ENCODE measurements at places on chromosomes 12 and 14.

GRCh38 chr12:132454933-132455418 is 35.0 kb upstream of the FBRSL1 start:
- DNase-seq = no peak

- DNase-seq = no peak
These were observed 25.9 kb upstream of the PAPLN start for GRCh38 chr14:73211251-73212040.

DNA sequence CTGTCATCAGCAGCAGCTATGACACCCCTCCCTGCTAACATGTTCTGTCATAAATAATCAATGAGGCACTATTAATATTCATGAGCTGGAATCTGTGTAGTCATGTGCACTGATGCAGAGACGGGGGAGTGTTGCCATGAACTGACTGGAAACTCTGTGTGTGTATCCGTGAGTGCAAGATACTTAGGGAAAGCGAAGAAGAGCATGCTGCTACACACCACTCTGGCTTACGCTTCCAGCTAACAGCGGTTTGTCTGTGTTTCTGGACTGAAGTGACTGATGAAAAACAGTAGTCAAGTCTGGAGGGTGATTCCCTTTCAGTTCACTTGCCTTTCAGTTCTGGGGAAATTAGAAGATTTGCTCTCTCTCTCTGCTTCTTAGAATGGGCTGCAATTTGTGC is 249.4 kb downstream of the PDZRN4 start:
- no peak for DNase-seq

DNA sequence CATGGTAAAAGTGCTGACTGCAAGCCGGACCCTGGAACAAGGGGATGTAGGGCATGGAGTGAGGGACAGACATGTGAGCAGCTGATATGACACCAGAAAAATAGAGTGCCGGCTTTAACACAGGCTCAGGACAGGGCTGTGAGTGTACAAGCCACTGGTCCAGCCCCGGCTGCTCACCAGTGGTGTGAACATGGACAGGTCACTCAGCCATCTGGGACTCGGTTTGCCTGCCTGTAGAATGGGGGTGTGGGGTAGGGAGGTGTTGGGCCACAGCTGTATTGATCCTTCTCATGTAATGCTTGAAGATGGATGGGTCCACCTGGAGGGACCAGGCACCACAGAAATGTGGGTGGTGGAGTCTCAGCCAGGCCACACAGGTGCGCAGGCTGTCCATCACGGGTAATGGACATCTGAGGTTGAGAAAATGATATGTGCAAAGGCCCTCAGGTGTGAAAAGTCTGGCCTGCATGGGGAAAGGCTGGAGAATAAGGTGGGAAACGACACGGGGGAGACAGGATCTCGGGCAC is 10.6 kb upstream of the KRT74 start:
- DNase-seq = no peak

DNA sequence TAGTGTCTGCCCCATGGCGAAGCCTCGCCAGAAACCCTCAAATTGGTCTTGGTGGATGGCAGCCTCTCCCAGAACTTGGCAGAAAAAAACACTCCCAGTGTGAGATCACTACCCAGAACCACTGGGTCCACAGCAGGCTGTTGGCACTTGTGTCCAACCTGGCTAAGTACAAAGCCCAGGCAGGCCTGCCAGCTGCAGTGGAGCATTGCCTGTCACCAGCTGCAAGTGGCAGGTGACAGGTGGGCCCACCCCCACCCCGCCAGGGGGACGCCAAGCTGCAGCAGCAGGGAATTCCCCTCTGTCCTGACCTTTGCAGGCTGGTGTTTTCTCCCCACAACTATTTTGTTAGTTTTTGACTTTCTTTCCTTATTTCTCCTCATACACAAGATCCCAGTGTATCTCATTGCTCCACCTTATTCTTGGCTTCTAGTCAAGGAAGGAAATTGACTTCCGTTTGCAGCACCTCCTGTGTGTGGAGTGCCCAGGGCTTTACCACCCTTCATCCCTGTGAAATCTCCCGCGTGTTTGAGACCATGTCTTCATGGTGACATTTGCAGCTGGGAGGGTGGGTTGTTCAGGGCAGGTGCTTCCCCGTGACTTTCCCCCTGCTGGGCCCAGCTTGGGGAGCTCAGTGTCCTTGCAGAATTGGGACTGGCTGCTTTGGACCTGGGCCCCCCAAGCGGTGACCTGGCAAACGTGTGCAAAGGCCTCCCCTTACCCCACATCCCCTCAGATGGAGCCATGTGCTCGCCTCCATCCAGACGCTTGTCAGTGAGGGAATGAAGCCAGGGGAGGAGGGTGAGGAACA is 73.8 kb upstream of the RIN3 start:
- no peak for DNase-seq

All from NCI-H510A (cell line).